Activated CD4-positive, alpha-beta T cell treated with anti-CD3 and anti-CD28 coated beads, Interleukin-2, amount 50 U/mL, for 1 hour (primary cell): ENCODE measurements at places on chromosomes 1 and 21.

GRCh38 chr1:213737398-213738035 lies 250.3 kb upstream of the PROX1 start:
- DNase-seq, result no peak

- DNase-seq, result no peak
These were observed 23.1 kb upstream of the USP25 start for GRCh38 chr21:15706696-15707095.

- no peak for DNase-seq
These were observed 28.5 kb downstream of the NIBAN1 start for GRCh38 chr1:184945678-184946412.

DNA sequence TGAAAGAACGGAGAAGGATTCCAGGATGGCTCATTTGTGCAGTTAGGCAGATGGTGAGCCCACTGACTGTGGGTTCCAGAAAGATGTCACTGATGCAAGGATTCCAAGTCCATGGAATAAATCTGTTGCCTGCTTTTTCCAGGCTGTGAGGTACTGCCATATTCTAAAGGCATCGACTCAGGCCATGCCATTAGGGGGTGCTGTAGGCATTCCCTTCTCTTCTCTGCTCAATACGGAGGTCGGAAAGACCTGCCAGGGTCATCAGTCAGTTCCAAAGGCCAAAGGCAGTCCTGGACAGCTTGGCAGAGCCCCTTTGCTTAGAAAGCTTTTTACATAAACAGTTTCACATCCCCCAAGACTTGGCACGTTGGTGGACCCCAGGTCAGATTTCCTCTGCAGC lies 31.7 kb upstream of the TMEM125 start:
- DNase-seq, result no peak

DNA sequence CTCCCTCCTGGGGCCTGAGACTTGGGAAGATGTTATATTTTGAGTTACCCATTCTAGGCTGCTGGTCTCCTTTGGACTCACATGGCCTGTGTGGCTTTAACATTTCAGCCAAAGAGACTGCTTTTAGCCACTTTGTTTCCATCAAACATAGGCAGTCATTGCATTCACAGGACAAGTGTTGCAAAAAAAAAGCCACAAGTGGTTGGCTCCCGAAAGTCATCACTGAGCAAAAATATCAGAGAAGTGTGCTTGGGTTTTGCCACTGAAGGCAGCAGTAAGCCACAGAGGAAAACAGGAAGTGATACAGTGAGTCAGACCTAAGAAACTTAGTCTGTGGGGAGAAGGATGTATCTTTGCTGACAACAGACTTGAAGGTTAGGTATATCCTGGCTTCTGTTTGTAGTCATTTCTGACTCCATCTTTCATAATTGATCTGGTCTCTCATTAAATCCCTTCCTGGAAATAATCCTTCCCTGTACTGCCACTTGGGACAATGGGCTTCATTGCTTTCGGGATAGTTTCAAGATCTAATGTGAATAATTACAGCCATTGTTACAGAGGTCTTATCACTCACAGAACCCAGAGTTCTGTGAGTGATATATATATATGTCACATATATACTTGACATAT lies 80.9 kb downstream of the COLGALT2 start:
- peak; percentile 22 for DNase-seq

GRCh38 chr1:75203415-75204277 lies 69.5 kb downstream of the LHX8 start:
- DNase-seq, result no peak

- DNase-seq, result no peak
These were observed 64.5 kb downstream of the BCAR3 start for GRCh38 chr1:93616996-93617669.

DNA sequence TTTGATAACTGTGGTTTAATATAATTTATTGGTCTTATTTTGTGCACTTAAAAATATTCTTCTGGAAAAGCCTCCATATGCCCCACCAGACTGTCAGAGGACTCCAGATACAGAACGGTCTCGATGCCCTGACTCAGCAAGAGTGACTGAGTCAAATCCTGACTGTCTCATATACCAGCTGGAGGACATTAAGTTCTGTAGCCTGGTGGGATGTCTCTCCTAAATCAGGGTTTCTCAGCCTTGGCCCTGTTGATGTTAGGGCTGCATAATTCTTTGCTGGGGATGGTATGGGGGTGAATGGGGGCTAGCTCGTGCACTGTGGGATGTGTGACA lies 67.7 kb upstream of the TLR5 start:
- no peak for DNase-seq

- DNase-seq, result peak; percentile 1
These were observed 218.8 kb downstream of the LMX1A start for GRCh38 chr1:165137551-165138316.

GRCh38 chr1:7962014-7962335 lies 464 bp downstream of the PARK7 start:
- peak; percentile 29 for DNase-seq

DNA sequence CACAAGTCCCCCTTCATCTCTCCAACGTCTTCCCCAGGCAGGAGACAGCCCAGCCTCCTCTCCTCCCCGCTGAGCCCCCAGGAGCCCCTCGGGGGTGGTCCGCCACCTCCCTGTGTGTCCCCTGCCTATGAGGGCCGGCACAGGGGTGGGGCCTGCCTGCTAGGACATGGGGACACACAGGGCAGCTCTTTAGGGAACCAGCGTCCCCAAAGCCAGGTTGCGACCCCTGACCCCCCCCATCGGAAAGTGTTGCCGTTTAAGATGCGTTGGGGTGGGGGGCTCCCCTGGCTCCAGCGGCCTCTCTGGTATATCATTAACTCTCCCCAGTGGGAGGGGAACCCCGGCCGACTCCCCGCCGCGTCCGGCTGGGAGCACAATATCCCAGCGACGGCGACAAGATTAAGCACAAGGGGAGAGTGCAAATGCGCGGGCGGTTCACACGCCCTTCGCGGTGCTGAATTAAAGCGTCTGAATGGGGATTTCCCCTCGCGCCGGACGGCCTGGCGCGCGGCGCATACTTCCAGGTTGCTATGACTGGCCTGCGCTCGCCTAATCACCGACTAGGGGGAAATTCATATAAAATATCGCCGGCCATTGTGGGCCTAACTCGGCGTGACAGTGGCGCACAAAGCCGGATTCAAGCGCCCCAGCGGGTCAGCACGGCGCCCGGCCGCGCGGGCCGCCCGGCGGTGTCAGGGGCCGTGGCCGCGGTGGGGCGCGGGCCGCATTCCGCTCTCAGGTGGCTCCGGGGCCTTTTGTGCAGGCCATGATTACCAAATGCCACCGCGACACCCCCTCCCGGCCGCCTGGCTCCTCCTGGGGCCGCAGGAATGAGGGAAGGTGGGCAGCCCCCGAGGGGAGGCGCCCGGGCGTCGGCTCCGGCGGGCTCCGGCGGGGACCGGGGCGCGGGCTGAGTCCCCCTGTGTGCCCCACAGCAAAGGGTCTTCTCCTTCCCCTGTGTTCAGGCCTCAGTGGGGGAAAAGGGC lies 30.9 kb downstream of the WNT3A start:
- DNase-seq, result peak; percentile 14

DNA sequence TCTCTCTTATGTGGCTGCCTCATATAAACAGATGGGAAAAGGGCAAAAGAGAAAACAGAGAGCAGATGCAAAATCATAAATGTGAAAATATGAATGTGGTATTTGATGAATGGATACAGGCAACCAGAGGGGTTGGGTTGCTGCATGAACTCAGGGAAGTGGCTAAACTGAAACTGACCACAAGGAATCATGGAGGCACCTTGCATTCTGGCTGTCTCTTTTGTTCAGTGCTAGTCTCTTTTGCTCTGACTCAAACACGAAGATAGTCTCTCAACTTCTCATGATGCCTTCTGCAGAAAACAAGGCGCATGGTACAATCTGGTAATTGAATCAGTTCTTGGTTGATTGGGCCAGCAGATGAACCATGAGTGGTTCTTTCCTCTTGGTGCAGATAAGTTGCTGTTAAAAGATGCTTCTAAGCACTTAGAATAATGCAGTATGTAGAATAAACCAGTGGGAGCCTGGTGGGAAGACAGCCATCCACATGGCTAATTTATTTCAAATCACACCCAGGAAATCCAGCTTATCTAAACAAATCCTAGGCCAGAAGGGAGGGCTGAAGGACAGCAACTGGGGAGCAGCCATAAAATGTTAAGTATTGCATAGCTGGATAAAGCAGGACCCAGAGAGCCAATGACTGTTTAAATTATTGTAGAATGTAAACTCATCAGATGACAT lies 64.2 kb downstream of the HLX start:
- no peak for DNase-seq

DNA sequence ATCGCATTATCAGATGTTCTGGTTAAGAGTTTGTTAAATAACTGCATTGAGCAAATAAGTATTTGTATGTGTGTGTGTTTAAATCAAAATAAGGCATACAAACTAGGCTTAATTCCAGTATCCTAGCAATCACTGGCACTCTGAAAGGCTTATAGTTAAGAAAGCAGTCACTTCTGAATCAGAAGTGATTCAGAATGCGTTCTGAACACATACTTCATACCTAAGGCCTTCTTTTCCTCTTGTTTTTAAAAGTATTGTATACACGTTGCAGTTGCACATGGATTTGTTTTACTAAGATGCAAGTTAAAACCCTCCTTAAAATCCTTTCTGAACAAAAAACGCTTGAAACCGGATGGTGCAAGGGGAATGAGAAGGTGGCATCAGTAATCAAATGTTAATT lies 238.4 kb upstream of the DMRTA2 start:
- no peak for DNase-seq

GRCh38 chr1:18955441-18956192 lies 859 bp downstream of the IFFO2 start:
- DNase-seq, result peak; percentile 52

GRCh38 chr1:156368889-156369684 lies at the start of gene RHBG:
Gene RHBG (plus strand): TSS chr1:156369211. CDS start chr1:156369250, 39 bp downstream.
- DNase-seq, result peak; percentile 24

GRCh38 chr1:213138391-213138790 lies 87.3 kb downstream of the RPS6KC1 start:
- no peak for DNase-seq

GRCh38 chr1:180581635-180582039 lies 22.9 kb downstream of the OVAAL start:
- DNase-seq, result no peak

DNA sequence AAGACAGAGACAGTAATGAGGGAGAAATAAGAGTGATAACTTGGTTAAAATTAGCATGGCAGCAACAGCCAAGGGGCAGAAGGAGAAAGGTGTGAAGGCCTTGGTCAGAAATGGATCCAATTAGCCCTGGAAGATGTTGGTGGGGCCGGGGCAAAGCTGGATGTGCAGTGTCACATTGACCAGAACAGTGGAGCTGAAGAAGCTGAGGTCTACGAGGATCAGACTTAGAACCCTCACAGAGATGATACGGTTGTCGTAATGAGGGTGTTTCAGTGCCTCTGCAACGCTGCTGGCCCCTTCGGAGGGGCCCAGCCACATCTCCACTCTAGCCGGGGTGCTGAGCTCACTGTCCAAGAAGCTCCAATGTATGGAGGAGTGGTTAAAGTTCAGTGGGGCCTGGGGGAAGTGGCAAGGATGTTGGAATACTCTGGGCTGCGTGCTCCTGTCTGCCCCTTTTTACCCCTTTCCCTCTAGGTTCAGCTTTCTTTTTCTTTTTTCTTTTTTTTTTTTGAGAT lies 14.2 kb downstream of the SH2D2A start:
- no peak for DNase-seq

DNA sequence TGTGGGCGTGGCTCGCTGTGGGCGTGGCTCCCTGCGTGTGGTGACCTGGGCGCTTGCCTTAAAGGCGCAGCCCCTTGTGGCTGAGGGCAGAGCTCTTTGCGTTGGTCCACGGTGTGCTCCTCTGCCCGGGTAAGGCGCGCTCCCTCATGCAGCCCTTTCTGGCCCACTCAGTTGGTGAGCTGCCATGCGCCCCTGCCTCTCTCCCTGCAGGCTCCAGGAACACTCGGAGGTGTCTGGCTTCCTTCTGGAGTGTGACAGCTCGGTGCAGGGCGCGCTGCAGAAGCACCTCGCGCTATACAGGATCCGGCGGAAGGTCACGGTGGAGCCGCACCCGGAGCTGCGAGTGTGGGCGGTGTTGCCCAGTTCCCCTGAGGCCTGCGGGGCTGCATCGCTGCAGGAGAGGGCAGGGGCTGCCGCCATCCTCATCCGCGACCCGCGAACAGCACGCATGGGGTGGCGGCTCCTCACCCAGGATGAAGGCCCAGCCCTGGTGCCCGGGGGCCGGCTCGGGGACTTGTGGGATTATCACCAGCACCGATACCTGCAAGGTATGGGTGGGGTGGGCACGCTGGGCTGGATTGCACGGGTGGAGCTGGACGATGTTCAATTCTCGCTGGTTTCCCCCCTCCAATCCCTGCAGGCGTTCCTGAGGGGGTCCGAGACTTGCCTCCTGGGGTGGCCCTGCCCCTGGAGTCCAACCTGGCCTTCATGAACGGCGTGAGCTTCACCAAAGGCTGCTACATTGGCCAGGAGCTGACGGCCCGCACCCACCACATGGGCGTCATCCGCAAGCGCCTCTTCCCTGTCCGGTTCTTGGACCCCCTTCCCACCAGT lies 9.1 kb downstream of the IBA57 start:
- DNase-seq, result no peak

GRCh38 chr1:81329041-81329440 lies 471.7 kb upstream of the ADGRL2 start:
- DNase-seq, result no peak

DNA sequence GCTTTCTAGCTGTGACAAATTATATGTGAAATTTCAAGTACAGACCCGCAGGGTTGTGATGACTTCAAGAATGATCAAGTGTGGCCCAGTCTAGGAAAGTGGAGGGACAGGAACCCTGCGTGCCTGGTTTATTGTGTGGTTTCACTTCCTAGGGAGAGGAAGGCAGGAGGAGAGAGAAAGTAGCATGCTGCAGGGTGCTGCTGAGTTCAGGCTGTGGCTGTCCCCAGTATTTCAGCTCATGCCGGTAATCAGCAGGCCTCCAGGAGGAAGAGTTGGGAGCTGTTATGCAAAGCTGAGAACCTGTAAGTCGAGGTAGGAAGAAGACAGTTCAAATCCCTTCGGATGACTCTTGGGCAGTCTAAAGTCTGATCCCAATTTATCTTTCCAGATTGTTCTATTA lies 140.4 kb downstream of the ROR1 start:
- DNase-seq, result no peak

GRCh38 chr21:38667291-38667870 lies 138.3 kb upstream of the ETS2 start:
- DNase-seq, result no peak

GRCh38 chr1:62357916-62358315 lies 38.7 kb upstream of the KANK4 start:
- DNase-seq, result no peak

- DNase-seq, result no peak
These were observed 13.8 kb upstream of the ABCB10 start for GRCh38 chr1:229572286-229572685.

- no peak for DNase-seq
These were observed 223.6 kb upstream of the ADGRL2 start for GRCh38 chr1:81577004-81577697.
